NCI-H69 (cell line): ENCODE measurements at places on chromosomes 11 and 22.

DNA sequence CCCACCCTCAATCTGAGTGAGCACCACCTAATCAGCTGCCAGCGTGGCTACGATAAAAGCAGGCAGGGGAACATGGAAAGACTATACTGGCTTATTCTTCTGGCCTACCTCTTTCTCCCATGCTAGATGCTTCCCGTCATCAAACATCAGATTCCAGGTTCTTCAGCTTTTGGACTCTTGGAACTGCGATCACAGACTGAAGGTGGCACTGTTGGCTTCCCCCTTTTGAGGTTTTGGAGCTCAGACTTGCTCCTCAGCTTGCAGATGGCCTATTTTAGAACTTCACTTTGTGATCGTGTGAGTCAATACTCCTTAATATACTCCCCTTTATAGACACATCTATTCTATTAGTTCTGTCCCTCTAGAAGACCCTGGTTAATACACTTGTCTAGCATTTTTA lies 543.7 kb upstream of the RAG2 start:
- DNase-seq = no peak

GRCh38 chr11:65298131-65298535 lies 16.5 kb upstream of the CDC42EP2 start:
- DNase-seq = no peak

DNA sequence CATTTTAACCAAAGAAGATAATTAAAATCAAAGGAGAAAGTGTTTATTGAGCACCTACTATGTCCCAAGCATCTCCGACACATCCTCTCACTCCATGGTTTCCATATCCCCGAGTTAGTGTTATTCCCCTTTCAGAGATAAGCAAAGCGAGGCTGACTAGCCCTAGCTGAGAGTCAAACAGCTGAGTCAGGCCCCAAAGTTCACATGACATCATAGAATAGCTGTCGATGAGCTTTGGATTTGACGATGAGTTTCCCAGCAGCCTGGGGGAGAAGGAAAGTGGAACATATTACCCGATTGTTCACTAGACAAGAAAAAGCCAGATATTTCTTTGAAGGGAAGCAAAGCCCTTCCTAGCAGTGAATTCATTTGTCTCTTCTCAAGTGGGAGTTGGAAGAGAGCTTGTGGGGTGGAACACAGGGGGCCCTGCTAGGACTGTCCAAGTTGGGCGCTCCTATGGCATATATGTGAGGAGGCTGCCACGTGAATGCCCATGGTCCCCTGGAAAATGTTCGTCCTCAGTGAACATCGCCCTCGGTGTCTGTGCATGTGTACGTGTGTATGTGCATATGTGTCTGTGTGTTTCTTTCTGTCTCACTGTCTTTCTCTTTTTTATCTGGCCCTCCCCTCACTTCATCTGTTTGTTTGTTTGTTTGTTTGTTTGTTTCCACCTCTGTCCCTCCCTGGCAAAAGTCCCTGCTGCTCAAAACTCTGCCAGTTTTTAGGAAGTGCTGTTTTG lies 493 bp upstream of the CYTH4 start:
- no peak for DNase-seq

GRCh38 chr11:113818426-113818825 lies 38.8 kb downstream of the CLDN25 start:
- no peak for DNase-seq

DNA sequence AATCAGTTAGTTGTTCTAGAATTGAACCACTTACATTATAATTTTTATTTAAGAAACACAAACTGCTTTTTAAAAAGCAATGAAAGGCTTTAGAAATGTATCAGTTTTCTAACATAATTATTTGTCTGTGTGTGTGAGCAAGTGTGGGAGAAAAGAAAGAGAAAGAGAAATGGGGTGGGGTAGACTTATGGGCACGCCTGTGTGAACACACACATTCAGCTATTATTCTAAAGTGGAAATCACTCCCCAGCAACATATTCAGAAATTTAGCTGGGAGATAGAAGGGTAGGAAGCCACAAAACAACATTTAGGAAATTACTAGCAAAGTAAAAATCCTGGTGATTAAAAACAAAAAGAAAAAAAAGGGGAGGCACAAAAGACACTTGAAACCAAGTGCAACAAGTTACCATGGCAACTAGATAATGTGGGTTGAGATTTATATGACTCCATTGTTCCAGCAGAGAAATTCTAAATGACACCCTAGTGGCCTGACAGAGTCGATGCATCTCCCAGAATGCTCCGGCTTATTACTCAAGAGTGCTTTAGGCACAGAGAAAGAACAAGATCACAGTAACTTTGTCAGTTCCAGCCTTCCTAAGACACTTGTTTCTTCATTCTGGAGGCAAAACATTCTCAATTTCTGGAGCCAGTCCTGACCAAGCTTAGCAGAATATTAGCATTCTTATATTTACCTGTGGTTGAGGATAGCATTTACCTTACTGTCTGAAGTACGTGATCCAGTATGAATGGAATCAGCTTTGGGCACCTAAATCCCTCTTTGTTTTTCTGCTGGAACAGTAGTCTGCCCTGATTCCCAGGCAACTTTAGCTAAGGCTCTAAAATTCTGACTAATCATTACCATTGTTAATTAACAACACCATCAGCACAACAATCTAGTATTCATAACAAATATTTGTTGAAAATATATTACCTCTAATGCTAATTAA lies 444.4 kb downstream of the DLG2 start:
- peak; percentile 53 for DNase-seq

- DNase-seq = no peak
These were observed 748.1 kb downstream of the KCNA4 start for GRCh38 chr11:29268733-29269132.

DNA sequence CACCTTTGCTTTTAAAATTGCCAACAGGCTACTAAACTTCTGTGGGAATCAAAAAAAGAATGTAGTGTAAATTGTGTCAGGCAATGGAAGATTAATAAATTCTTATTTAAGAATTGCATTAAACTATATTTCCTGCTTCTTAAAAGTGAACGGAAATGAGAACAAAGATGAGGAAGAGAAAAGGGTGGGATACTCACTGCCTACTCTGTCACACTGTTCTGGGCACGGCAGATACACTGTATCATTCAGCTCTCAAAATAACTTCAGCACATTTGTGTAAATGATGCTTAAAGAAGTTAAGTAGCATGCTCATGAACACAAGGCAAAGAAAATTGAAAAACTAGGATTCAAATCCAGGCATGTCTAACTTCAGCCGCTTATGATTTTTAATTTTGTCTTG lies 218.7 kb downstream of the DCDC1 start:
- no peak for DNase-seq

DNA sequence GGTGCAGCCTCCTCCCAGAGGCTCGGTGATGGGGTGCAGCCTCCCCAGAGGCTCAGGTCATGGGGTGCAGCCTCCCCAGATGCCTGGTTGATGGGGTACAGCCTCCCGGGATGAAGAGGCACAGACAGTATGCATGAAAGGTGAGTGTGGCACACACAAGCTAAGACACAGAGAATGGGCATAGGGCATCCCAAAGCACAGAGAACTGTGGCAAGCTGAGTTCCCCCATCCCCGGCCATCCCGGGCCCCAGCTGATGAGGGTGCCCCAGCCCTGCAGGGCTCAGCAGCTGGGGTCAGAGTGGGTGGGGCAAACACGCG lies 4.8 kb upstream of the SYT8 start:
- no peak for DNase-seq

DNA sequence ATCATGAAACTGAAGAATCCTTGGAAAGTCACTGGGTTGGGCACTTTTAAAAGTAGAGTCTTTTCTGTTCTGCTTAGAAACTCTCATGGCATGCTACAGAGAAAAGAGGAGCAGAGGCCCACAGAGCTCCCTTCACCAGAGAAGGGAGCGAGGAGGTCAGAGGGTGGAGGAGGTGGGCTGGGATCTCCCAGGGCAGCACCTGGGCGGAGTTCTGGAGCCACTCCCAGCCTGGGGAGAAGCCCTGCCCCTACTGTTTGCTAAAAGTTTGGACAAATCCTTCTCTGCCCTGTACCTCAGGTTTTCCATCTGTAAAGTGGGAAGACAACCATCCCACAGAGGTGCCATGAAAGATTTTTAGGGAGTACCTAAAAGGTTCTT lies 299.1 kb downstream of the KIRREL3 start:
- DNase-seq = no peak

DNA sequence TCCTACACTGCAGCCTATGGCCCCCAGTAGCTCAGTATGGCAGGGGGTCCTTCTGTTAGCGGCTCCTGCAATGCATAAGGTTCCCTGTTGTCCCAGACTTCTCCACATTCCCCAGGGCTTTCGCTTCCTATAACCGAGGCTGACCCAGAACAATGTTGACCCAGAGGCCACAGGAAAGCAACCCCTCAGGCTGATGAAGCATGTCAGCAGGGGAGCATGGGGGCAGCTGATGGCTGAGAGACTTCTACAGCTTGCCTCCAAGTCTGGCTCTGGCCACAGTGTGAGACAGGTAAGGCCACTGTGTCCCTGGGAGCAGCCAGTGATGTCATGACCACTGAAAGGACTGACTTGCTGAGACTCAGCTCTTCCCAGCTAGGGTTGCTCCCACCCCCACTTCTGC lies 12.5 kb upstream of the PPFIBP2 start:
- no peak for DNase-seq

- no peak for DNase-seq
These were observed 855.8 kb upstream of the LRRC4C start for GRCh38 chr11:42315267-42315666.

DNA sequence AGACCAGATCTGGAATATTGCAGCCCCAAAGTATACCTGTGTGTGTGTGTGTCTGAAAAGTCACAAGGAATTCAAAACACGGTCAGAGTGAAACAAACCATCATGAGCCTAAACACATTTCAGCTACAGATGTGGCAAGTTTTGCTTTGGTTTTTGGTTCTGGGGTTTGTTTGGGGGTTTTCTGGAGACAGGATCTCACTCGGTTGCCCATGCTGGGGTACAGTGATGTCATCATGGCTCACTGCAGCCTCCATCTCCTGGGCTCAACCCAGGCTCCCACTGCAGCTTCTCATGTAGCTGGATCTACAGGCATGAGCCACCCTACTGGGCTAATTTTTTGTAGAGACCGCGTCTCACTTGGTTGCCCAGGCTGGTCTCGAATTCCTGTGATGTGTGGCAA lies 41.4 kb upstream of the PHF21A start:
- DNase-seq = no peak

DNA sequence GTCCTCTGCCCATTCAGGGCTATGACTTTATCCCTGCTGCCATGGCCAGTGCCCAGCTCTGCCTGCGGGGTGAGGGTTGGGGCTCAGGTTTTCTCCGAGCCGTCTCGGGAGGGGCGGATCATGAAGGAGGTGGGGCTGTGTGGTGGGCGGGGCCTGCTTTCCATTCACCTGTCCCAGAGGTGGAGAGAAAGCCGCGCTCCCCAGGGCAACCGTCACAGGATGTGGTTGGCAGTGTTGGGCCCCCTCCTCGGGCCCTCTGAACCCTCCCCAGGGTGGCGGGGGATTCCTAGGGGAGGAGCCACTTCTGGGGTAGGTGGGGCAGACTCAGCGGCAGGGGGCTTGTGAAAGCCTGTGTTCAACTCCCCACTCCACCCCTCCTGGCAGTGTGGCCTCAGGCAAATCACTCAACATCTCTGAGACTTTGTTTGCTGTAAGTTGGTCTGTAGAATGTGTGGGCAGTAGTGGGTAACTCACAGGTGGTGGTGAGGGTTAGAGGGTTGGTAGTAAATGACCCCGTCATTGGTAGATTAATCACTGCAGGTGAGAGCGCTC lies 50.3 kb downstream of the CD6 start:
- DNase-seq = peak; percentile 85

- DNase-seq = peak; percentile 31
These were observed 6.9 kb upstream of the MUC5AC start for GRCh38 chr11:1150769-1151365.

GRCh38 chr11:15327786-15328231 lies 213.1 kb downstream of the INSC start:
- peak; percentile 92 for DNase-seq

DNA sequence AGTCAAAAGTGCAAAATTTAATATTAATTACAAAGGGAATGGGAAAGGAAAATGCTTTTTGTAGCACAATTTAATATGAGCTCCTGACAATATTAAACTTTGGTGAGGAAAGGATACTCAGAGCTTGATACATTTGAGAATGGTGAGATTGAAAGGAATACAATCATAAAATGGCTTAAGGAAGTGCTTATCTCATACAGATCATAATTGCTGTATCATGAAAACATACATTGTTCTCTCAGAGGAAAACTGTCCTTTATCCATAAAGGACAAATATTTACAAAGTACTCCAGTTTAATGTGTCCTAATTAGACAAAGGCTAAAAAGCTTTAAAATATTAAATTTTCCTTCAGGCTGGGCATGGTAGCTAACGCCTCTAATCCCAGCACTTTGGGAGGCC lies 260.4 kb downstream of the TMEM135 start:
- peak; percentile 82 for DNase-seq

DNA sequence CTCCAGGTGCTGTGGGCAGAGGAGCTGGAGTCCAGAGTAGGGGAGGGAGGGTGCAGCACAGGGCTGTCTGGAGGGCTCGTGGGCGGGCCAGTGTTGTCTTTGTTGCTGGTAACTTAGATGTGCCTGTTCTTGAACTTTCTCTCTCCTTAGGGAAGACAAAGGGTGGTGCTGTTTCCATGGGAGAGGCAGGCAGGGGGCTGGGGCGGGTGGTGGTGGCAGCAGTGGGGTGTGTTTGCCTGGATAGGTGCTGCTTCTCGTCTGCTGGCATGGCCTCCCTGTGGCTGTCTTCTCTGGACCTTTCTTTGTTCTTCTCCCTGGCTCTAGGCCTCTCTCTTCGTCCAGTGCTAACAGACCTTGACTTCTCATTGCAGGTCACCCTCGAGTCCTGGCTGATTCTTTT lies 8.5 kb downstream of the SIDT2 start:
- no peak for DNase-seq

DNA sequence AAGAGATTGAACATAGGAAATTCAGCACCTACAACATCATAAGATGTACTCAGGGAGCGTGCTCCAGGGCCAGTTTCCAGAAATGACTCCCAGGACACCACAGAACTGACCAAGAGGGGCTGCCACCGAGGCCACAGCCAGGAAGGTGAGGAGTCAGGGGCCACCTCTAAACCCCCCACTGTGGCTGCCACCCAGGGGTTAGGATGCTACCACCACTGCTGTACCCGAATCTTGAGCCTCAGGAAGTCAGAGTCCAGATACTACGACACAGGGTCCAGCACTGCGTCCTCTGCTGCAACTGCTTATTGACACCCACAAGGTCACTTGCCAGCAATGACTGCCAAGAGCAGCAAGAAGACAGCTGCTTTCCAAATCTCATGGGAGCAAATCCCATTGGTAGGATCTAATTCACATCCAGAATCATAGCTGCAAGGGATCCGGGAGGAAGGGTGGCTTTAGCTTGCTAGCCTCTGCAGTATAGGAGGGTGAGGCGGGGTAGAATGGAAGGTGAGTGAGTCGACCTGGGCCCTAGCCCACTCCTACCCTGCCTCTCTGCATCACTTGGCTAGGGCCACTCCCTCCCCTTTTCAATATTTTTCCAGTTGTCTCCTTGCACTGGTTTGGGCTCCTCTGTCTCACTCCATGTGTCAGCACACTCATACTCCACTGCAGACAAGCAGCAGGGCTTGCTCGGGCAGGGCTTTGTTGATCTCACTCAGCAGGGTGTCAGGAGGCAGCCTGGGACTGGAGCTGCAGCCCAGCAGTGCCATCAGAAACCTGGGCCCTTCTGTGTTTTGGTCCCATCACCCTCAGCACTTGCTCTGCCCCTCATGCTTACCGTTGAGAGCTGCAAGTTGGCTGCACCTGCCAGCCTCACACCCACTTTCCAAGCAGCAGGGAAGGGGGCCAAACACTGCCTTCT lies 18.1 kb upstream of the CYTH4 start:
- no peak for DNase-seq
